ENCODE measurements at places on chromosomes 7 and 10. TPM values are rescaled to one million over a fixed set of nuclear protein-coding genes. Genes with fewer than 3 reads are reported as not detected.

GRCh38 chr7:14834883-14835282 lies 67.7 kb downstream of the DGKB start:
- H3K27ac ChIP-seq: no peak overlapping the region
- no peak for DNase-seq
- no peaks in the 10 kb centered on the region for H3K36me3 ChIP-seq

GRCh38 chr10:50438049-50438936 lies 185.5 kb downstream of the SGMS1 start:
- no peak overlapping the region for H3K4me3 ChIP-seq
- no peak for DNase-seq
- no peak overlapping the region for H3K27ac ChIP-seq
- no peaks in the 10 kb centered on the region for H3K27me3 ChIP-seq
- H3K4me1 ChIP-seq: peaks cover 37% of the 10 kb centered on the region

- no peak overlapping the region for H3K4me3 ChIP-seq
- no peak for DNase-seq
- no peaks in the 10 kb centered on the region for H3K27me3 ChIP-seq
- H3K27ac ChIP-seq: no peak overlapping the region
Measured at GRCh38 chr10:132606536-132607316, 69.1 kb downstream of the INPP5A start.

- no peak for DNase-seq
- peaks cover 12% of the 10 kb centered on the region for H3K27me3 ChIP-seq
- H3K4me1 ChIP-seq: peaks cover 3% of the 10 kb centered on the region
- H3K36me3 ChIP-seq: no peaks in the 10 kb centered on the region
- no peak overlapping the region for H3K27ac ChIP-seq
Measured at GRCh38 chr7:38123494-38123893, 54.6 kb upstream of the STARD3NL start.

DNA sequence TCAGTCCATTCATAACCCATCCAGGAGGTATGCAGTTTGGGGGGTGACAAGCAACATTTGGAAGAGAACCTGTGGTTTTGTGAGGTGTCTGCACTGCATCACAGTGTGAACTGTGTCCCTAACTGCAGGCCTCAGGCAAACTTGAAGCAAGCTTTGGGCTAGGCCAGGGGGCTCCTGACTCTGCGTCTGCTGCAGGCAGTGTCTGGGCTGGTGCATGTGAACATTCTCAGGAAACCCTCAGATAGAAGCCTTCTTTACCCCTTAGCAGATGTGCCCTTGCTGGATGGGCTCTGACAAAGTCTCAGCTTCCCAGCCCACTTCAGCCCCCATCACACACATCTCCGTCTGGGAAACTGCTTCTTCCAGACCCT lies 61.0 kb downstream of the VIPR2 start:
- no peaks in the 10 kb centered on the region for H3K36me3 ChIP-seq
- no peak overlapping the region for H3K4me3 ChIP-seq
- H3K4me1 ChIP-seq: no peaks in the 10 kb centered on the region
- no peak for DNase-seq
- no peak overlapping the region for H3K27ac ChIP-seq

GRCh38 chr10:123119081-123119480 lies 16.7 kb upstream of the HMX3 start:
- no peak for DNase-seq
- H3K36me3 ChIP-seq: no peaks in the 10 kb centered on the region
- H3K27me3 ChIP-seq: peaks cover 44% of the 10 kb centered on the region
- H3K4me1 ChIP-seq: no peaks in the 10 kb centered on the region
- no peak overlapping the region for H3K4me3 ChIP-seq

GRCh38 chr7:112448891-112449290 lies 1.4 kb upstream of the IFRD1 start:
- peaks cover 37% of the 10 kb centered on the region for H3K4me1 ChIP-seq
- H3K36me3 ChIP-seq: no peaks in the 10 kb centered on the region
- H3K27ac ChIP-seq: peak overlapping the region; percentile 6
- H3K4me3 ChIP-seq: peak overlapping the region; percentile 95
- no peak for DNase-seq
- H3K27me3 ChIP-seq: no peaks in the 10 kb centered on the region

DNA sequence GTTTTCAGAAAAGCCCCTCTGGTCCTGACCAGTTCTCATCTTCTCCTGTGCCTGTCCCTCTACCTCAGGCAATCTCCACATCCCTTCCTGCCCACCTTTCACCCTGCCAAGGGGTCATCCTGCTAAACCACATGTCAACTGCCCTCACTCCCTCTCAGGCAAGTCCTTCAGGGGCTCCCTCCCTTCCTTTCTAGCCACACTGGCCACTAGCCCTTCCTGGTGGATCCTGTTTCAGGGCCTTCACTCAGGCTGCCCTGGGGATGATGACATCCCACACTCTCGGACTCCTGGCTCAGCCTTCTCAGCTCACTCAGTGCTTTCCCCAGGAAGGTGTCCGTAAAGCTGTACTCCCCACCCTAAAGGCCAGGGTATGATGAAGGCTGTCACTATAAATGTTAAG lies 13.4 kb downstream of the STEAP1B start:
- H3K4me1 ChIP-seq: peaks cover 13% of the 10 kb centered on the region
- H3K27me3 ChIP-seq: peaks cover 24% of the 10 kb centered on the region
- H3K4me3 ChIP-seq: no peak overlapping the region
- H3K27ac ChIP-seq: no peak overlapping the region
- DNase-seq: no peak

- no peak overlapping the region for H3K4me3 ChIP-seq
- DNase-seq: no peak
- peaks cover 60% of the 10 kb centered on the region for H3K27me3 ChIP-seq
- peaks cover 4% of the 10 kb centered on the region for H3K4me1 ChIP-seq
- no peak overlapping the region for H3K27ac ChIP-seq
- H3K36me3 ChIP-seq: peaks cover 2% of the 10 kb centered on the region
Measured at GRCh38 chr7:117323851-117324711, 1.2 kb upstream of the WNT2 start.

DNA sequence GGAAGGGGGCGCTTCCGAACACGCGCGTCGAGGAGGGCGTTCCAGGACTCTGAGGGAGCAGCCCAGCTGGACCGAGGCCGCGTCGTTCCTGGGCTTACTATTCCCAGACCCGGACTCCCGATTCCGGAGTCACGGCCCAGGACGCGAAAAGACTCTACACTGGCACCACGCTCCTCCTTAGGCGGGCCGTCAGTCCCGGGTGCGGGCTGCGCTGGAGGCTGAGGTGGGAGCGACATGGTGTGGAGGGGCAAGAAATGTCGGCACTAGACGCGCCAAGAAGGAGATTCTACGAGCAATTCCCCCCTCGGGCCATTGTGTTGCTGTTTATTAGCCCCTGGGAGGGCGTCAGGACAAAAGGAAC lies 584 bp upstream of the RUNDC3B start:
- H3K4me1 ChIP-seq: peaks cover 11% of the 10 kb centered on the region
- DNase-seq: peak; percentile 43

Gene CALHM1
- 0.47 TPM for total RNA-seq

Gene OR2A1
- not detected for total RNA-seq

Gene C1GALT1
- 45.9 TPM for total RNA-seq

Gene METTL27
- 0.55 TPM for total RNA-seq
